ENCODE measurements at places on chromosomes 4 and X. TPM values are rescaled to one million over a fixed set of nuclear protein-coding genes. Genes with fewer than 3 reads are reported as not detected.

DNA sequence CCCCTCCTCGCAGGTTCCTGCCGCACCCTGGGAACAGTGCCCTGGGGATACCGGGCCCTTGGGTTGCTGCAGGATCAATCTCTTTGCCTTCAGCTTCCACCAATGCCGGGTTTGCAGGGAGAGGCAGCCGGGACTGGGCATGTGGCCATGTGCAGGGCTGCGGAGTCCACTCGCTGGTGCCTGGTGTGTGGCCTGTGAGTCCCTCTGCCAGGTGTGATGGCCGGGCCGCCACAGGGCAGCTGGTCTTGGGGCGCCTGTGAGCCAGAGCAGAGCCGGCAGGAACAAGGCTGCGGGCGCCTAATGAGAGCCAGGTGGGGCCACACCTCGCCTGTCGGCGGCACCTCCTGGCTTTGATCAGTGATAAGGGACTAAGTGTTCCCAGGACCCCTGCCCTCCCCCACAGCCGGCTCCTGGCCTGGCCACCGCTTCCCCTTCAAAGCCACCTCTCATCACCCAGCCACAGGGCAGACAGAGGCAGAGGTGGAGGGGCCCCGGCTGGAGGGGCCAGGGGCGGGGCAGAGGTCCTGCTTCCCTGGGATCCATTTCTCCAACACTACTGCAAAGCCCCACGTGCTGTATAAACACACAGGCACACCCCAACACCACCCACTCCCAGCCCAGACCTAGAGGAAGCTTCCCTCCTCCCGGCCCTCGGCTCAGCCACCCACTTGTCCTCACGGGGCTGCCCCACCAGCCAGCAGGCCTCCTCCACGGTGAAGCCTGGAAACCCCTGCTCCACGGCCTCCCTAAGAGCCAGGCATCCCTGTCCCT is 132.7 kb downstream of the CPZ start:
- DNase-seq: no peak

RASL11B gene
- not detected for total RNA-seq

DNA sequence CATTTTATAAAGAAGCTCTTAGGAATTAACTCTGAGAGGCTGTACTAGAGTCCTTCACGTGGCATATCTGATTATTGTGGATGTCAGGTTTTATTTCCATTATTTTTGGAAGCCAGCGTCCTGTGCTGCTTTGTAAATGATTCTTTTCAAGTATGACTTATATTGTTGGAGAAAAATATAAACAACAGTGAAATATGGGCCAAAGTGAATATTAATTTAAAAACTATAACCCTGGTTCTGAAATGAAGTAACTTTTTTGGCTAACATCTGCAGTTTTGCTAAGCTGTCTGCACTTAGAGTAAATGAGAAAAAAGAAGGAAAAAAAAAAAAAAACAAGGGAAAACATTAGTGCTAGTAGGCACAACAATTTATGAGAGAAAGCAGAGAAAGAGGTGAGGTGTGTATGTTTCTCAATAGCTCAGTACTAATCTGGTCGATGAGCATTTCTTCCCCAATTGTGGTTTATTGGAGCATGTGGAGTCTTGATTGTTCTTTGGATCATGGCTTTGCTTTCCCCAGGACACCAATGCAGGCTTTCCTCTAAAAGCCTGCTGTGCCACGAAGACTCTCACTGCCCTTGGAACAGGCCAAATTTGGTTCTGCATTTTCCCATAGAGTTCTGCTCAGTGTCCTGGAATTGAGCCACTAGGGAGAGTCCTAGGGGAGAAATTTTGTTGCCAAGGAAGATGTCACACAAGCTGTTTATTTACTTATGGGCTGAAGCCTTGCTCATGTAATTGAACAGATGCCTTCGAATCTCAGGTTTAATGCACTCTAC is 273.3 kb downstream of the DKK2 start:
- DNase-seq: peak; percentile 85

DNA sequence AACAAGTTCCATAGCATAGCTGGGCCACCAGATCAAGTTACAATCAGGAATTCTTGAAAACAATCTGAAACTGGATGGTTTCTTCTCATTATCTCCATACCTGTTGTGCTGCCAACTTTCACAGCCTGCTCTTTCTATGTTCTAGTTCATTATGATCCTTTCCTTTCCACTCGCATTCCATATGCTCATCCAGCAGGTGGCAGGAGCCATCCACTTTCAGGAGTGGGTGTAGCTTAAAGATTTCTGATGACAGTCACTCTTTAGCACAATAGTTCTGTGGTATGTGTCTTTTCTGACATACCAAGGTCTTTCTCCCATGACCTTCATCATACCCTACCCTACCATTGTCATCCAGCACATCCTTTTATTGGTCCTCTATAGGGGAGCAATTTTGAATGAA is 46.4 kb downstream of the PAGE2 start:
- DNase-seq: peak; percentile 79

GRCh38 chr4:142293536-142293935 is 552.6 kb downstream of the INPP4B start:
- DNase-seq: no peak

LRP2BP gene
- not detected for total RNA-seq

UGT8 gene
- not detected for total RNA-seq

DMRTC1B gene
- total RNA-seq: not detected

AP1AR gene
- 25.0 TPM for total RNA-seq

- DNase-seq: no peak
Observed at GRCh38 chrX:153794897-153795816, 689 bp downstream of the SSR4 start.

GSX2 gene
- total RNA-seq: 6.8 TPM

- no peak for DNase-seq
Observed at GRCh38 chrX:41730081-41730480, 6.1 kb downstream of the GPR82 start.

SYTL4 gene
- 0.86 TPM for total RNA-seq

- DNase-seq: no peak
Observed at GRCh38 chr4:146739182-146739581, 100.5 kb downstream of the POU4F2 start.

HS6ST2 gene
- total RNA-seq: 103 TPM

DNA sequence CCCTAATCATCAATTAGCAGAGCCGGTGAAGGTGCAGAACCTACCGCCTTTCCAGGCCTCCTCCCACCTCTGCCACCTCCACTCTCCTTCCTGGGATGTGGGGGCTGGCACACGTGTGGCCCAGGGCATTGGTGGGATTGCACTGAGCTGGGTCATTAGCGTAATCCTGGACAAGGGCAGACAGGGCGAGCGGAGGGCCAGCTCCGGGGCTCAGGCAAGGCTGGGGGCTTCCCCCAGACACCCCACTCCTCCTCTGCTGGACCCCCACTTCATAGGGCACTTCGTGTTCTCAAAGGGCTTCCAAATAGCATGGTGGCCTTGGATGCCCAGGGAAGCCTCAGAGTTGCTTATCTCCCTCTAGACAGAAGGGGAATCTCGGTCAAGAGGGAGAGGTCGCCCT is 3.3 kb upstream of the OPN1LW start:
- no peak for DNase-seq

NHS gene
- total RNA-seq: not detected

CT45A3 gene
- 1.7 TPM for total RNA-seq

GLRB gene
- 5.1 TPM for total RNA-seq

STBD1 gene
- 0.25 TPM for total RNA-seq

- no peak for DNase-seq
Observed at GRCh38 chr4:70687392-70687791, 940 bp upstream of the UTP3 start.

KIT gene
- total RNA-seq: not detected

- DNase-seq: no peak
Observed at GRCh38 chr4:1962980-1963379, 45.8 kb downstream of the NELFA start.

DNA sequence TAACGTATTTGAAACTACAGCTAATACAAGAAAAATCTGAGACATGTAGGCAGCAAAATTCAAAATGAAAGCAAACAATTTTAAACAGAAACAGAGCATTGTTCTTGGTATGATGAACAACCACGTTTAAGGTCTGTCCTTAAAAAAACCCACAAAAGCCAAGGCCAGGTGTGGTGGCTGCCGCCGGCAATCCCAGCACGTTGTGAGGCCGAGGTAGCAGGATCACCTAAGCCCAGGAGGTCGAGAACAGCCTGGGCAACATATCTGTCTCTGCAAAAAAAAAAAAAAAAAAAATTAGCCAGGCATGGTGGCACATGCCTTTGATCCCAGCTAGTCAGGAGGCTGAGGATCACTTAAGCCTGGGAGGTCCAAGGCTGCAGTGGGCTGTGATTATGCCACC is 13.7 kb downstream of the RWDD4 start:
- no peak for DNase-seq
